Upper lobe of left lung (tissue), 6 donors: ENCODE measurements at places on chromosomes 13 and 19. TPM values are rescaled to one million over a fixed set of nuclear protein-coding genes. Genes with fewer than 3 reads are reported as not detected.
A peak's percentile ranks its signal among the peaks of the same experiment; 100 is the strongest.

- H3K27ac ChIP-seq: no peak overlapping the region
- DNase-seq: no peak
- H3K4me1 ChIP-seq: no peaks in the 10 kb centered on the region
- H3K36me3 ChIP-seq: no peaks in the 10 kb centered on the region
Observed at GRCh38 chr13:75302071-75302698, 179.8 kb downstream of the TBC1D4 start.

DNA sequence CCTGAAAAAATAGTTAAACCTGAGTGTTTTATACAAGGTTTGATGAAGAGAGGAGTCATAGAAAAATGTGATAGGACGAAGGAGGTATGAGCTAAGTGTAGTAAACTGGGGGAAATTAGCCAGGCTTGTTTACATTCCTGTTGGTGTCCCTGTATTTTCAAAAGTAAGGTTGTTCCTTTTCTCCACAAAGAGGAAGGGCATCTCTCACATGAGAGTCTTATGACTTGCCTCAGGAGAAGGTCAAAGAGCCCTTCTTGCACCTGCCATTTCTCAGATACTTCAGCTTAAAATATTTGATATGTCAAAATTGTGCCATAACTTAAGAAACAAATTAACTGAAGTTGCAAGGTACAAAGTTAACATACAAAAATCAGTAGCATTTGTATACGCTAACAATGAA is 3.6 kb upstream of the N4BP2L2 start:
- DNase-seq: no peak
- H3K36me3 ChIP-seq: no peaks in the 10 kb centered on the region
- no peak overlapping the region for H3K27ac ChIP-seq
- no peaks in the 10 kb centered on the region for H3K27me3 ChIP-seq
- no peak overlapping the region for H3K4me3 ChIP-seq

DNA sequence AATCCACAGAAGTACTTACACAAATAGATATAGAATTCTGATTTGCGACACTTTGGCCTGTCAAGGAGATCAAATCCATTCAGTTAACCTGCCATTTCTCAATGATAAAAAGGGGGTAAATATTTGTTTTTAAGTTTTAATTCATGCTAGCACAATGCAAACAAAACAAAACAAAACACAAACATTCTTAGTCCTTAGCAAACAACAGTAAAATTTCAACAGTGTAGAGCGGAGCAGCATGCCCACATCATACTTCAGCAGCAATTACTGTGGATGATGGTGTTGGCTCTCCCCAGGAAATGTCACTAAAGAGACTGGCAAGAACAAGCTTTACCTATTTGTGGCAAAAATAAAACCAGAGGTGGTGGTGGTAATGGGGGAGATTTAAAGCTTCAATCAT is 625.2 kb upstream of the PCDH20 start:
- H3K4me3 ChIP-seq: no peak overlapping the region
- no peaks in the 10 kb centered on the region for H3K4me1 ChIP-seq
- DNase-seq: no peak
- H3K27me3 ChIP-seq: no peaks in the 10 kb centered on the region

SRRM5 gene
- 1.7 TPM for total RNA-seq

GRCh38 chr13:70107125-70107497 is 515 bp upstream of the ATXN8OS start:
- no peak overlapping the region for H3K27ac ChIP-seq
- DNase-seq: no peak
- H3K27me3 ChIP-seq: no peaks in the 10 kb centered on the region
- H3K4me3 ChIP-seq: no peak overlapping the region

DNA sequence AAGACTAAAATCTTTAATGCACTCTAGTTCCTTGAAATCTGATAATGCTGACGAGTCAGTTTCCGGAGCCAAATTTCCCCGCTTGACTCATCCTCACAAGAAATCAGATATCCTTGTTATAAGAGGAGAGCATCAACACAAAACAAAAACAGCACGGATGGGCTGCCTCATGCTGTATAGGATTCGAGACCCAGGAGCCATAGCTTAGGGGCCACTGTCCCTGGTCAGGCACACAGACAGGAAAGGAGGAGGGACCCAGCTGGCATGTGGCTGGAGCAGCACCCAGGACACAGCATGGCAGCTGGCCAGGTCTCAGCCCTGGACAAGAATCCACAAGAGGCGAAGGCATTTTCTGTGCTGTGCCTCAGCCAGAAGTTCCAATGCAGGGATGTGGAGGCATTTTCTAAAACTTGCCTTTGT is 110.2 kb upstream of the SPATA13 start:
- H3K4me1 ChIP-seq: peaks cover 41% of the 10 kb centered on the region
- H3K4me3 ChIP-seq: no peak overlapping the region
- H3K27me3 ChIP-seq: no peaks in the 10 kb centered on the region

- H3K36me3 ChIP-seq: no peaks in the 10 kb centered on the region
- no peak overlapping the region for H3K27ac ChIP-seq
- DNase-seq: no peak
- H3K27me3 ChIP-seq: no peaks in the 10 kb centered on the region
Observed at GRCh38 chr13:21354721-21355120, 104.4 kb downstream of the ZDHHC20 start.

GRCh38 chr13:99050983-99051488 is 73.2 kb upstream of the DOCK9 start:
- H3K27me3 ChIP-seq: no peaks in the 10 kb centered on the region
- H3K4me1 ChIP-seq: peaks cover 47% of the 10 kb centered on the region
- no peak for DNase-seq
- no peak overlapping the region for H3K27ac ChIP-seq
- no peak overlapping the region for H3K4me3 ChIP-seq

DNA sequence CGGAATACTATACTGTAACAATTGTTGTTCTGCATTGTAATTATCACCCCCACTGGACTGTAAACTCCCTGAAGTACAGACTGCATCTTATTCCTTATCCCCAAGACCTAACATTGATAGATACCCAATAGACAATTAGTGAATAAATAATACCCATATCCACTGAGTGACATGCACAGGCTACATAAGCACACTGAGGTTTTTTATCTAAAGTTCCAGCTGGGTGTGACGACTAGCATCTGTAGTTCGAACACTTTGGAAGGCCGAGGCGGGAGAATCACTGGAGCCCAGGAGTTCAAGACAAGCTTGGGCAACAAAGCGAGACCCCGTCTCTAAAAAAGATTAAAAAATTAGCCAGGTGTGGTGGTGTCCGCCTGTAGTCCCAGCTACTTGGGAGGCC is 2.5 kb downstream of the KPNA3 start:
- H3K36me3 ChIP-seq: no peaks in the 10 kb centered on the region
- H3K27me3 ChIP-seq: no peaks in the 10 kb centered on the region
- no peak overlapping the region for H3K27ac ChIP-seq
- DNase-seq: no peak
- H3K4me3 ChIP-seq: no peak overlapping the region

DNA sequence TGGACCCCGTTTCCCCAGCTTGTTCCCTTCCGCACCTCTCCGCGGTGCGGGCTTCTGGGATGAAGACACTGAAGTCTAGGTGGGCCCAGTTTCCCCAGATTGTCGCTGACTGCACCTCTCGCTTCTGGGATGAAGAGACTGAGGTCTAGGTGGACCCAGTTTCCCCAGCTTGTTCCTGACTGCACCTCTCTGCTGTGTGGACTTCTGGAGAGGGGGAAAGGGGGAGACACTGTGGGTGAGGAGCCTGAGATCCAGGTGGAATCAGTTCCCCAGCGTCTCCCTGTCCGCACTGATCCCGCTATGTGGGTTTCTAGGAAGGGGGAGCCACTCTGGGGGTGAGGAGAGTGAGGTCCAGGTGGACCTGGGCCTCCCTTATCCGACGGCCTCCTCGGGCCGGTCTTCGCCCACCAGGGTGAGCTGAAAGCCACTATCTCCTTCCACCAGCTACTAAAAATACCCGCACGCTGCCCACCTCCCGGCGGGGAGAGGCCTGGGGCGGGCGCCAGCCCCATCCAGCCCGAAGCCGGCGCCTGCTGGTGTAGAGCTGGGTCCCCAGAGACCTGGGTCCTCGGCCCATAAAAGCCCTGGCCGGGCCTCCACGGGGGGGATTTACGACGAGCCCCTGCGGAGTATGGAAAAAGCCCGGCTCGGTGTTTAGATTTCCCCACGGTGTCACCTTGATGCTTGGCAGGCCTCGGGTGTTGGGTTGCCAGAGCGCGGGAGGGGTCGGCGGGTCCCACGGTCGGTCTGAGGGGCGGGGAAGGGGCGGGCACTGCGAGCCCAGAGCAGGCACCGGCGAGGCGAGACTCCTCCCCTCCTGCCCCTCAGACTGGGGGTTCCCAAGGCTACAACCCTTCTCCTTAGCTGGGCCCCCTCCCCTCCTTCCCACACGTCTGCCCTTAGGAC is 10.6 kb downstream of the FUT6 start:
- no peak for DNase-seq
- H3K36me3 ChIP-seq: no peaks in the 10 kb centered on the region
- H3K4me1 ChIP-seq: peaks cover 7% of the 10 kb centered on the region
- peak overlapping the region; percentile 35 for H3K27ac ChIP-seq
- H3K27me3 ChIP-seq: no peaks in the 10 kb centered on the region
- H3K4me3 ChIP-seq: peak overlapping the region; percentile 54

C13orf42 gene
- not detected for total RNA-seq

DNA sequence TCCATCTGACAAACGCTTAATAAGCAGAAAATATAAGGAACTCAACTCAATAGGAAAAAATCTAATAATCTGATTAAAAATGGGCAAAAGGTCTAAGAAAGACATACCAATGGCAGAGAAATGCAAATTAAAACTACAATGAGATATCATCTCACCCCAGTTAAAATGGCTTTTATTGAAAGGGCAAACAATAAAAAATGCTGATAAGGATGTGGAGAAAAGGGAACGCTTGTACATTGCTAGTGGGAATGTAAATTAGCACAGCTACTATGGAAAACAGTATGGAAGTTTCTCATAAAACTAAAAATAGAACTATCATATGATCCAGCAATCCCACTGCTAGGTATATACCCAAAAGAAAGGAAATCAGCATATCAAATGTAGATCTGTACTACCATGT is 508.8 kb upstream of the GPC6 start:
- DNase-seq: no peak
- H3K36me3 ChIP-seq: no peaks in the 10 kb centered on the region
- no peak overlapping the region for H3K4me3 ChIP-seq
- no peak overlapping the region for H3K27ac ChIP-seq
- H3K4me1 ChIP-seq: no peaks in the 10 kb centered on the region

GRCh38 chr13:39530916-39531315 is 72.1 kb downstream of the LHFPL6 start:
- no peak overlapping the region for H3K4me3 ChIP-seq
- H3K27me3 ChIP-seq: no peaks in the 10 kb centered on the region
- H3K36me3 ChIP-seq: no peaks in the 10 kb centered on the region
- H3K4me1 ChIP-seq: no peaks in the 10 kb centered on the region

- no peaks in the 10 kb centered on the region for H3K27me3 ChIP-seq
- no peaks in the 10 kb centered on the region for H3K36me3 ChIP-seq
- no peak overlapping the region for H3K27ac ChIP-seq
- H3K4me1 ChIP-seq: no peaks in the 10 kb centered on the region
- no peak overlapping the region for H3K4me3 ChIP-seq
Observed at GRCh38 chr13:95128045-95128643, 173.1 kb downstream of the ABCC4 start.

GRCh38 chr13:112893570-112894422 is 75.2 kb upstream of the MCF2L start:
- H3K4me1 ChIP-seq: peaks cover 27% of the 10 kb centered on the region
- H3K27me3 ChIP-seq: peaks cover 14% of the 10 kb centered on the region
- H3K36me3 ChIP-seq: no peaks in the 10 kb centered on the region
- peak overlapping the region; percentile 59 for H3K4me3 ChIP-seq

DNA sequence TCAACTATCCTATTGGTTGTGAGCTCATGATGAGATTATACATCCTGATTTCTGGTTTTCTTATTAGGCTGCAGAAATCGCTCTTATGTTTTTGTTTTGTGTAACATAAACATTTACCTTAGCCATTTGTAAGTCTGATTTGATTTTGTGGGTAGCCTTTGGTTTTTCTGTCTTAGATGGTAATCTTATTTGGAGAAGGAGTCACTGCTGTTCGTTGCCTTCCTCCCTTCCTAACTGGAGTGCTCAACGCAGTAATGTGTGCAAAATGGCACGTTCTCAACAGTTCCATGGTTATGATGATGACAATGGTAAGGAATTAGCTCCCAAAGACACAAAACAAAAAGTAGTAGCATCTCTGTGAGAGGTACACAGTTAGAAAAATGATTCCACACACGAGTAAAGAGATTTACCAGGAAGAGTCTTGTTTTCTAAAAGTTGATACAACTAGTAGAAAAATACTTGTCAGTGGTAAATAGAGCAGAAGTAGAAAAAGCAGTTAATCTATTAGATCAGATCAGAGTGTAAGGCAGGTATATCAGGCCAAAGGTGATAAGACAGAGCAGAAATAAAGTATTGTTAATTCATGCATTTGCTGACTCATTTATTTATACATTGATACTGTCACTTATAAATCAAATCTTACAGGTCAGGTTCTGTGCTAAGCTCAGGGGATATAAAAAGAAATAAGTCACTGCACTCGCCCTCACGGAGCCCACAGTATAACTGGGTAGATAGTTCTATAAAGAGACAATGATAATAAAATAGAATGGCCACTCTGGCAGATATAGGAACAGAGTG is 270.0 kb downstream of the NALCN start:
- no peaks in the 10 kb centered on the region for H3K36me3 ChIP-seq
- DNase-seq: no peak
- H3K27ac ChIP-seq: no peak overlapping the region
- H3K4me1 ChIP-seq: no peaks in the 10 kb centered on the region

- H3K4me3 ChIP-seq: peak overlapping the region; percentile 77
- H3K4me1 ChIP-seq: peaks cover 5% of the 10 kb centered on the region
- no peak overlapping the region for H3K27ac ChIP-seq
- H3K27me3 ChIP-seq: no peaks in the 10 kb centered on the region
- DNase-seq: no peak
Observed at GRCh38 chr19:43983544-43983911, 460 bp upstream of the ZNF155 start.

- peaks cover 13% of the 10 kb centered on the region for H3K4me1 ChIP-seq
- H3K27ac ChIP-seq: no peak overlapping the region
- no peak for DNase-seq
- H3K27me3 ChIP-seq: no peaks in the 10 kb centered on the region
- H3K36me3 ChIP-seq: peaks cover 47% of the 10 kb centered on the region
- H3K4me3 ChIP-seq: no peak overlapping the region
Observed at GRCh38 chr19:55688422-55689218, 13.6 kb downstream of the EPN1 start.

GRCh38 chr13:47159853-47160550 is 263.1 kb upstream of the HTR2A start:
- H3K27me3 ChIP-seq: no peaks in the 10 kb centered on the region
- no peaks in the 10 kb centered on the region for H3K36me3 ChIP-seq
- DNase-seq: peak; percentile 43
- H3K4me1 ChIP-seq: no peaks in the 10 kb centered on the region
- no peak overlapping the region for H3K27ac ChIP-seq
- H3K4me3 ChIP-seq: no peak overlapping the region

DNA sequence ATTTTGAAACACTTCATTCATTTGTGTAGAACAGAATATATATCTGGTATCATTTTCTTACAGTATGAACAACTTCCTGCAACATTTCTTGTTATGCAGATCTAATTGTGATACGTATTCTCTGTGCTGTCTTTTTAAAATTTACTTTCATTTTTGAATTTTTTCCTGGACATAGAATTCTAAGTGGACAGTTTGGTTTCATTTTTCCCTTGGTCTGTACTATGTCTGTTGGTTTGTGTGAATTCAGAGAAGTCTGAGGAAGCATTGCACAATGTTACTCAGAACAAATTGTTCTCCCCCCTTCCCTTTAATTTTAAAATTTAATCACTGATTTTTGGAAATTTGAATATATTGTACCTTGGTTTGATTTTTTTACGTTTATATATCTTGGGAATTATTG is 352.5 kb upstream of the PCDH20 start:
- H3K36me3 ChIP-seq: no peaks in the 10 kb centered on the region
- no peaks in the 10 kb centered on the region for H3K27me3 ChIP-seq
- no peak overlapping the region for H3K4me3 ChIP-seq
- no peaks in the 10 kb centered on the region for H3K4me1 ChIP-seq
- no peak for DNase-seq
